ENCODE measurements at places on chromosomes 11 and 22.
A peak's percentile ranks its signal among the peaks of the same experiment; 100 is the strongest.

DNA sequence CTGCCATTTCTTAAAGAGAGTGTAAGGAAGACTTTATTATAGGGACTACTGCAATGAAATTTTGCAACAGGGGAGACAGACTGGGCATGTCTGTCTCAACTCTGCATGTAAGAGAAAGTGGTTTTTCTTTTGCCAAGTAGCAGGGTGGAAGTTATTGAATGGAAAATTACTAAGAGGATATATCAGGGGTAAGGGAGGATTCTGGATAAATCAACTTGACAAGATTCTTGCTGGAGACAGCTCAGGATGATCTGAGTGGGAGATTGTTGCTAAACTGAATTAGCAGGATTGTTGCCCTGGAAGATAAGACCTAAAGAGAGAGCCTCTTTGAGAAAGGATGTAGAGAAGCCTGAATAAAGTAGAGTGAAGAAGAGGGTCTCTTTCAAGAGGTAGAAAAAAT is 145.8 kb downstream of the LUZP2 start:
- DNase-seq, result no peak

DNA sequence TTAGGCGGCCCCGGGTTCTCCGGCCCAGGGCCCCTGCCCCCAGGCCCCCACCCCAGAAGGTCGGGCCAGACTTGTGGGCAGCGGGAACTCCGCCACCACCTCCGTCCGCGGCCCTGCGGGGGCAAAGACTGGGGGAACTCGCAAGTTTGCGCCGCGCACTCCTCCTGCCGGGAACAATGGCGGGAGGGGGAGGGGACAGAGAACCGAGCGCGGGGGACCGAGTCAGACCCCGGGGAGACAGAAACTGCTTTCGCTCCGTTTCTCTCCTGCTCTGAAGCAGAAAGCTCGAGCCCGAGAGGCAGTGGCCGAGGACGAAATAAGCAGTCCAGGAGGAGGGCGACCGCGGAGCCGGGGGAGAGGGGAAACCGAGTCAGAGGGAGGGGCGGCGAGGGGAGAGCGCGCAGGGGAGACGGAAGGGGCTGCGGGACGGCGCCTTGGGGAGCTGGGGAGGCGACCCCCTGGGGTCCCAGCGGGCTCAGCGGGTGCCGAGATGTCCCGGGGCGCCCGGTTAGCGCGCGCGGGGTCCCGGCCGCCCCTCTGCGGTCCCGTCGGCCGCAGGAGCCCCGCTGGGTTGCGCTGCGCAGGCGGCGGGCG is 555 bp downstream of the TP53I11 start:
- peak; percentile 22 for DNase-seq

GRCh38 chr22:19997561-19998231 is 18.9 kb downstream of the ARVCF start:
- DNase-seq, result no peak

GRCh38 chr11:107372439-107372838 is 85.2 kb downstream of the CWF19L2 start:
- DNase-seq, result no peak

GRCh38 chr11:122310766-122311165 is 194.8 kb upstream of the BLID start:
- DNase-seq, result no peak

GRCh38 chr22:26660961-26661578 is 3.7 kb downstream of the MIAT start:
- no peak for DNase-seq

- DNase-seq, result no peak
Observed at GRCh38 chr11:13721760-13722159, 53.3 kb downstream of the FAR1 start.

- DNase-seq, result no peak
Observed at GRCh38 chr11:111301004-111301841, 2.9 kb downstream of the POU2AF3 start.

GRCh38 chr11:134038897-134039470 is 29.9 kb upstream of the JAM3 start:
- no peak for DNase-seq

DNA sequence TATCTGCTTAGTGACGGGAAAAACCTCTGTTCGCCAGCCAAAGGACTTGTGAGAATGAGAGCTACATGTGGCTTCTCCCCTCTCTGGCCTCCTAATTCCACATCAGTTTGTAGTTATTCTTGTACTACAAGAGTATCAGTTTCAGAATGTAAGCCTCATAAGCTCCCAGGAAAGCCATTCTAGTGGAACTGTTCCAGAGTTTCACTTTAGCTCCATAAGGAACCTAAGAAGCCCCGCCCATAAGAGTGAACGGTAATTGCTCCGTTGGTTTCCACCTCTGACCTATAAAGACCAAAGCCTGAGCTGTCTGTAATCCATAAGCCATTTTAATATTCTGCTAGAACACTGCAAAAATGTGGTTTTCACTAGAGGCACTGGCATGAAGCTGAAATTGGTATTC is 53.0 kb downstream of the SIK3 start:
- DNase-seq, result no peak

- DNase-seq, result peak; percentile 60
Observed at GRCh38 chr22:44620129-44620840, 81.7 kb upstream of the PRR5 start.

- DNase-seq, result no peak
Observed at GRCh38 chr11:9609841-9610240, 36.4 kb downstream of the WEE1 start.

GRCh38 chr22:48337957-48338792 is 1489.5 kb downstream of the BRD1 start:
- DNase-seq, result no peak

DNA sequence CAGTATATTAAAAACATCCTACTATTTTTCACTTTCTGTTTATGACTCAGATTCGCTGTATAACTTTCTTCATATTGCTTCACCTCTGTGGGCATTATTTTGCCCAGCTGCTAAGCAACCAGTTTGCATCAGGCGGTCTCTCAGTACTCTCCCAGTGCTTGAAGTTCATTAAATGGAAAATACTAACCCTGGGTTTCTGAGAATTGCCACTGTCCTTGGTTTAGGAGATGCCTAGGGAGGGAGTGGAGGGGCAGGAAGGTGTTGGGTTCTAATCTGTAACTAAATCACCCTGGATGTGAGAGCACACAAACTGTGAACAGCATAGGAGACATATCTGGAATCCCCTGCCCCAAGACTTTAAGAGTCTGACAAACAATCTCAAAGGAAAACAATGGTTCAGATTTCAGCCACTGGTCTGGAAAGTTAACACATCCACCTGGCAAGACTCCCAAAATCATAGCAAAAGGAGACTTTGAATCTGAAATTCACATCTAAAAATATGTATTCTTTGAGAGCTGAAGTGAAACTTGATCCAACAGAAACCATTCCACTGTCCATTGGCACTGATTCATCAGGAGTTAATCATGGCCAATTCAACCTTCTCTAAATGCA is 540.0 kb downstream of the SOX6 start:
- DNase-seq, result no peak

- peak; percentile 23 for DNase-seq
Observed at GRCh38 chr11:130315354-130315970, 745 bp upstream of the ZBTB44 start.

- DNase-seq, result no peak
Observed at GRCh38 chr11:125910226-125910849, 6.0 kb downstream of the DDX25 start.

- no peak for DNase-seq
Observed at GRCh38 chr22:20203142-20203551, 52.3 kb upstream of the CCDC188 start.

GRCh38 chr11:17813391-17814059 is 78.9 kb downstream of the KCNC1 start:
- DNase-seq, result no peak

GRCh38 chr11:69530278-69531070 is 49.0 kb downstream of the LINC01488 start:
- DNase-seq, result no peak

All from stimulated activated CD4-positive, alpha-beta T cell treated with anti-CD3 and anti-CD28 coated beads, Interleukin-2, amount 100 ng/mL, for 48 hours (primary cell).